Activated gamma-delta T cell treated with anti-CD3 and anti-CD28 coated beads, Interleukin-2, amount 50 U/mL, for 16 hours (primary cell): ENCODE measurements at places on chromosomes 6 and 20.

DNA sequence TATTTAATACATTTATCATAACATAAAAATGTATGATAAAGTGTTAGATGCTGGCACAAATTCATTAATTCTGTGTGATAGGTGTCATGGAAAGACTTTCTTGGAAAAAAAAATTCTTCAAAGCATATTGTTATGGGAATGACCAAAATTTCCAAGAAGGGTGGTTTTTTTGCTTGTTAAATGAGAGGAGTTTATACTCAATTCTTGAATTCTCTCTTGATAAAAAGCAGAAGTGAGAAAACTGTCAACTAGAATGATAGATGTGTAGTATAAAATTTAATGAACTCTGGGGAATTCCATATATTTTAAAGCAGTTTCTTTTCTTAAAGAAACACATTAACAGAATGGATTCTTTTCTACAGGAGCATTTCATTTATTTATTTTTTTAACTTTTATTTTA, 62.0 kb upstream of the SNAP91 start:
- DNase-seq: no peak

DNA sequence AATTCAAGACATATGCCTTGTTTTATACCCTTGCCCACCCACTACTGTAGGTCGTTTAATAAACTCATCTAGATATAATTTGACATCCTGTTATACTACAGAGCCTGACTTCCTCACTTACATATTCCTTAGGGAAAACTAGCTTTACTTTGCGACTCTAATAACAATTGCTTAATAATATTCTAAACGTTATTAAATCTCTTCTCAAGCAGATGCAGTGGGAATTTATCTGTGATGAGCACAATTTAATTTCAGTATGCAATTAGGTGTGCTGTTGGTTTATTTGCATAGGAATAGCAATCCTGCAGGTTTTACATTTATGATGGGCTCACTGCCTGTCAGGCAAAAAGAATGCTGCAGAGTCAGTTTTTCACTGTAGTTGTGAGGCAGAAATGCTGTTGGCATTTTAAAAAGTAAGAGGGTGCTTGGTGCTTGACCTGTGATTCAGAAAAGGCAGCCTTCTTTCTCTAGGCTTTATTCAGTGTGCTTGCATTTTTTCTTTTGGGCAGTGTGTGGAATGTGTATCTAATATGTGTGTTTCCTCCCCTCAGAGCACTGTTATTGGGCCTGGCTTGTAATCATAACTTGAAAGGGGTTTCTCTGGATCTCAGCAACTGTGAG, 152.3 kb upstream of the SCGN start:
- no peak for DNase-seq

GRCh38 chr6:49988900-49989299, 19.5 kb upstream of the DEFB113 start:
- DNase-seq: no peak

DNA sequence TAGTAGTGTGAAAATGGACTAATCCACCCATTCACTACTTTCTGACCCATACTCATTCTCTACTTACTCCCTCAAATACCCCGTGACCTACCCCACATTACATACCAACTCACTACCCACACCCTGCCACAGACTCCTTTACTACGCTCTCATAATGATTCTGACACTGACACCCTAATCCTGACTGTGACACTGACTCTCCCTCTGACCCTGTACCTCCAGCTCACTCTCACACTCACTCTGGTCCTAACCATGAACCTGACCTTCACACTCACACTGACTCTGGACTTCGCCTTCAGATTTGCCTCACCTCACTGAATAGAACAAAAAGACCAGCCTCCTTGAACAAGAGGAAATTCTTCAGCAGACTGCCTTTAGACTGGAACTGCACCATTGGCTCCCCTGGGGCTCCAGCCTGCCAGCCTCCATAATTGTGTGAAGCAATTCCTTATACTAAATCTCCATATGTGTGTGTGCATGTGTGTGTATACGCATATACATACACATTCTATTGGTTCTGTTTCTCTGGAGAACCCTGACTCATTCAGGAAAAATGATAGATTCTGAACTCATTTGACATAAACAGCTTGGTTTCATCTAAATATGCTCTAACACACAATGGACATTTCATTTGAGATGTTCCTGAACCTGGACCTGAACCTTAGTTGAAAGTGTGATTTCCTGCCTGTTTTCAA, 10.5 kb upstream of the ZNF343 start:
- no peak for DNase-seq
